ENCODE measurements at places on chromosomes 12 and 14.

- no peak for DNase-seq
Measured at GRCh38 chr12:110780448-110780847, 37.8 kb upstream of the PPP1CC start.

GRCh38 chr12:113315358-113315757 is 19.6 kb downstream of the SLC8B1 start:
- no peak for DNase-seq

DNA sequence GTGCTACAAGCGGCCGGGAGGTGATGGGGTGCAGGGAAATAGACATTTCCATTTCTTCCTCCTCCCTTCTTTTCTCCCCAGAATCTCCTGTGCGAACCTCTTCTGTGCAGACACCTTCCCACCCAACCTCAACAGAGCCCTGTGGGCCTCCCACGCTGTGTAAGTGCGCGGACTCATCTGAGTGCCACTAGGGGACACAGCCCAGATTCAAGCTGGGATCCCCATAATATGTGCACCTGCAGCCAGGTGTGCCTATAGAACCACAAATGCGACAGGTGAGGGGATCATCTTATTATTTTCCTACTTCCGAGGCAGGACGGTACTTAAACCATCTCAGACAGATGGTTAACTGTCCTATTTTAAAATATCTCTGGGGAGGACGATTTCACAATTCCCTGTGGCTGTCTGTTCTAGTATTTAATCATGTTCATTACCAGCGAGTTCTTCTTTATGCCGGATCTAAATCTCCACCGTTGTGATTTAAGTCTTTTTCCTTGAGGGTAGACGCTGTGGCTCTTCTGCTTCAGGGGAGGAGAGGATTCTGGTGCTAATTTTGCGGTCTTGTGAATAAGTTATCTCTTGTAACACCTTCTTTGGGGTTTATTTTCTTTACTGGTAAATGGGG is 17.2 kb upstream of the CACNA1C start:
- no peak for DNase-seq

- DNase-seq = no peak
Measured at GRCh38 chr14:65224799-65225198, 122.5 kb upstream of the MAX start.

- DNase-seq = no peak
Measured at GRCh38 chr12:6888360-6888759, 15.3 kb upstream of the SPSB2 start.

GRCh38 chr12:119153477-119154434 is 25.0 kb upstream of the HSPB8 start:
- peak; percentile 44 for DNase-seq

DNA sequence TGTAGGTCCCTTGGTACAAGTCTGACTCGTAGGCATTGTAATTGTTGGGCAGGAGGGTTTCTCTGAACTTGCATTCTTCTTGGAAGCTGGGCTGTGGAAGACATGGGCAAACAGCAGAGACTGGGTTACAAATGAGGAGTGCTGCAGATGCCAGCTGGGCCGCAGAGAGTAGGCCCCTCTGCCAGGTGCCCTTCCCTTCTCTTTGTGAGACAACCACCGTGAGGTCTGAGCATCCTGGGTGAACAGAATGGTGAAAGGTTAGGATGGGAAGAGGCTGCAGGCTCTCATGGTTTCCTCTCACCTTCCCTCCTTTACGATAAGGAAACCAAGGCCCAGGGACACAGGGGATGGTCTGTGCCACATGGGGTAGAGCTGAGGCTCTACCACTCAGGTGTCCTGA is 11.3 kb downstream of the FGF6 start:
- no peak for DNase-seq

GRCh38 chr12:106114447-106115068 is 24.2 kb downstream of the NUAK1 start:
- DNase-seq = peak; percentile 74

DNA sequence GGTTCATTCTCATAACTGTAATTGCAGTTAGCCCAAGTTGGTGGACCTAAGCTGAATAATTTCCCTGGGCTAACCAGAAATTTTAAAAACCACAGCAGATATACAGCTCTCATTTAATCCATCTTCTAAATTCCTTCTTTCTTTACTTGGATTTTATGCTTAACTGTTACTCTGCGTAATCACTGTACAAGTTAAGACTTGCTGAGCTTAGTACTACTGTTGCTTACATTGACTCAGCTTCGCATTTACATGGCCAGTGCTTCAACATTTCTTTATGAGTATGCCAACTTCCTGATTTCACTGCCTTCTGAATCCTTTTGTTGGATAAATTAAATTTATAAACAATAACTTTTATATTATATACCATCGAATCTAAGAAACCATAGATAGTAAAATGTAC is 147.4 kb downstream of the SLC38A4 start:
- no peak for DNase-seq

DNA sequence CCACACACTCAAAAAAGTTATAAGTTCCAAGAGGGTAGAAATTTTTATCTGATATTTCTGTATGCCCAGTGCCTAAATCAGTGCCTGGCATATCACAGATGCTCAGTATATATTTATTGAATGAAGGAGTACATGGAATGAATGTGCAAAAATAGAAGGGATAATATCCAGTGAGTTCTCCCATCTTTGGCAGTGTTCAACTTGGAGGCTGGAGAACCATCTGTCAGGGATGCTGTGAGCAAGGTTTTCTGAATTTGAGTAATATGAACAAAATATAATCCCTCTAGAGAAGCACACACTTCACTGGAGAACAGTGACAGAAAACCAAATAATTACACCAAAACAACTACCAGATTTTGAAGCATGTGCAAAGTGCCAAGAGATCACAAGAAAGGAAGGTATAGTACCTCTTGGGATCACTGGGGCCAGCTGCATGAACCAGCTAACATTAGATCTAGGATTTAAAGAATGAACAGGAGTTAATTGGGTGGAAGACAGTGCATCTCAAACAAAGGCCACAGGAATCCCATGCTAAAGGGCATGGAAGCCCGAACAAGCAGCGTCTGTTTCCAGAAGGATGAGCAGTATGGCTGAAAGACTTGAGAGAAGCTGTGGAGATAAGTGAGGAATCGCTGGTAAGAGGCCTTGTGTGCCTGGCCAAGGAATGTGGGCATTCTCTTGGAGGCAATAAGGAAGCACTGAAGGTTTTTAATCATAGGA is 11.5 kb downstream of the SLC8A3 start:
- DNase-seq = no peak

GRCh38 chr14:100698666-100699448 is 27.8 kb upstream of the DLK1 start:
- DNase-seq = no peak

DNA sequence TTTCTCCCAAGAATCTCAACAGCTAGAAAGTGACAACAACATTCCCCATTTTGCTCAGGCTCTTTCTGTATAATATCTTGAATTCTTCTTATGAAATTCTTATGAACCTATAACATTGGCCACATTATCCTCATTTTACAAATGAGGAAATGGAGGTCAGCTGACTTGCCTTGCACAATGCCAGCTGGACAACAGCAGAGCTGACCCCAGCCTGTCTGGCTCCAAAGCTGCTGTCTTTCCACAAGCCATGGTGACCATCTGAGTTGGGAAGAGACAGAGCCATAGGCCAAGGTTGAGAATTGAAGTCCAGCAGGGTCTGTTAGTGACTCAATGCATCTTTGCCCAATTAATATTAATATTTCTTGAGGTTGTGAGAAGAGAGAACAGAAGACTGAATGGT is 87.3 kb downstream of the KSR2 start:
- no peak for DNase-seq

DNA sequence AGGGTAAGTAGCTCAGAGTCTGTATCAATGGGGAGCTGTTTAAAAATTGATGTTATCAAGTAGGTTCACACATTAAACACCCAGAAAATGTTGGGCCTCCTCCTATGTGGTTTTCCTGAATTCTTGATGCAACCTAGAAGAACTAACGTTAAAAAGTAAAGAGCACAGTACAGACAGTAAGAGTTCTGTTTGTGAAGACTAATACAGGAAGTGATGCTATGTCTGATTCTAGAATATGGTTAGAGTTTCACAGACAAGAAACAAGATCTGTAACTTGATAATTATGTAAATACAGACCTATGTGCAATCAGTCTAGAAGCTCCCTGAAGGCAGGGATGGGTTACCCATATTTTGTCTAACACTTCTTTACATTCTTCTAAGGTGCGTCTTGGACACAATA is 214.9 kb upstream of the BTG1 start:
- DNase-seq = no peak

GRCh38 chr12:131452444-131452860 is 258.4 kb upstream of the SFSWAP start:
- no peak for DNase-seq

GRCh38 chr12:40616383-40616915 is 75.8 kb upstream of the CNTN1 start:
- DNase-seq = no peak

- no peak for DNase-seq
Measured at GRCh38 chr14:31252865-31253264, 45.3 kb upstream of the HECTD1 start.

DNA sequence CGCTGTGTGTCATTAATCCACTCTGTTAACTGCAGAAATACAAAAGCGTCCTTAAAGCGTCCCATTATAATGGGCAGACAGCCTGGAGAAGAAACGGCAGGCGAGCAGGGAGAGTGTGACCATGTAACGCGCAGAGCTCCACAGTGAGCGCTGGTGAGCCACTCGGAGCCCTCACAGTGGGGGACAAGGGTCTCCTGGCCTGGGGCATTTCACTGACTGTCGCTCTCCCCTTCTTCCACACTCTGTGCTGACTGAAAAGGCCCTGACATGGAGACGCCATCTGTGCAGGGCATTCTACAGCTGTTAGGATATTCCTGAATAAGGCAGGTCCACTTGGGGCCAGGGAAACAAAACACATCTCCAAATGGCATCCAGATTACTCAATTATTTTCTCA is 24.2 kb downstream of the CCDC92 start:
- no peak for DNase-seq

DNA sequence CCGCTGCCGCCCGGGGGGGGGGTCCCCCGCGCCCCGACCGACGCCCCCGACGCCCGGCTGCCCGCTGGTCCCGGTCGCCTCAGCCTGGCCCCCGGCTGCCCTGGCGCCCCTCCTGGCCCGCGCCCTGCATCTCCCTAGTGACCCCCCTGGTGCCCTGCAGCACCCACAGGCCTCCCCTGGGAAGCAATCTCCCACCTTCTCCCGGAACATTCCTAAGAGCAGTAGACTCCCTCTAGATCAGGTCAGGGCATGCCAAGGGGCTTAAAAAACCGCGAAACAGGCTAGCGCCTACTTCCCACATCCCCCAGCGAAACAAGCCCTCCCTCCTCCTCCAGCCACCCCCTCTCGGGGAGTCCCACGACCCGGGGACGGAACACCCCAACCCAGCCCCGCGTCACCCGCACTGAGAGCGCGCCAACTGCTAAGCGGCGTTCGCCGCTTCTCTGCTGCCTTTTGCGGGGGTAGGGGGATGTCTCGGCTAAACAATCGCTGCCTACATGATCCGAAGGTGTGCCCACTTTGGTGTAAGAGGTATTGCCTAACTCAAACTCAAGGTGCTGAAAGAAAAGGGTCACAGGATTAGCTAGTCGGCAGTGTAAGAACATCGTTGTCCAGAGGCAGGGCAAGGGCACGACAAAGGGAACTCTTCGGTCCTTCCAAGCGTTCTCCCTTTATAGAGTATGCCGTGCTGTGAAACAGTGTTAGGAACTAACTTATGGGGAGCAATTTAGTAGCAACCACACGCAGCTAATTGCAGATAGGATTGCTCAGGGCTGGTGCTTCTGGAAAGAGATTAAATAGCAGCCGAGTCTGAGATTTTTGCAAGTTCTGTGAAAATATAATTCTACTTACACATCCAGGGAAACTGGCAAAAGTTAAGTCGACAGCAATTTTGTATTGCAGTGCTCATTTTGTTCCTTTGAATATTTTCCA is 619 bp upstream of the NTN4 start:
- peak; percentile 86 for DNase-seq

GRCh38 chr14:48788771-48789170 is 797.4 kb downstream of the RPS29 start:
- DNase-seq = no peak

DNA sequence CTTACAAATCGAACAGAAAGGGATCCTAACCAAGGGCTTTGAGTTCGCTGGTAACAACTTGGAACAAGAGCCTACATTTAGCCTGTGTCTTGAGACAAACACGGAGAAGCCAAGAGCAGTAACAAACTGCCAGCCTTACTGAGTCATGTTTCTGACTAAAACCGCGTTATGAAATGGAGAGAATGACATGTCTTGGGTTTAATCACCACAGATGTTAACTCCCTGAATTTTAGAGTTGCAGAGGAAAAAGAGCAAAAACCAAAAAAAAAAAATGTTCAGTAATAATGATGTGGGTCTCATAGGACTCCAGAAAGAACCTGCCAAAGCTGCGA is 1.0 kb downstream of the BLTP3B start:
- peak; percentile 84 for DNase-seq

- no peak for DNase-seq
Measured at GRCh38 chr12:34396861-34397590, 374.7 kb downstream of the ALG10 start.

DNA sequence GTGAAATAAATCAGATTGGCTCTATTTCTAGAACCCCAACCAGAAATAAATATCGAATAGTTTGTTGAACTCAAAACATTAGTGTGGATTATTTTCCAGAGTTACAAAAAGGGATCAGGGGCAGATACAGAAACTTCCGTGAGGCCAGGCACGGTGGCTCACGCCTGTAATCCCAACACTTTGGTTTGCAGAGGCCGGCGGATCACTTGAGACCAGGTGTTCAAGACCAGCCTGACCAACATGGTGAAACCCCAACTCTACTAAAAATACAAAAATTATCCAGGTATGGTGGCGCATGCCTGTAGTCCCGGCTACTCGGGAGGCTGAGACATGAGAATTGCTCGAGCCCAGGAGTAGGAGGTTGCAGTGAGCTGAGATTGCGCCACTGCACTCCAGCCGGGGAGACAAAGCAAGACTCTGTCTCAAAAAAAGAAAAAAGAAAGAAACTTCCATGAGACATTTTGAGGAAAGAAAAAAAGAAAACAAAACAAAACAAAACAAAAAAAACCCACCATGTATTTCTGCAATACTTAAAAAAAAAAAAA is 2.1 kb downstream of the FBXO21 start:
- no peak for DNase-seq

- DNase-seq = no peak
Measured at GRCh38 chr12:9969673-9970072, 1.5 kb upstream of the CLEC12A start.

DNA sequence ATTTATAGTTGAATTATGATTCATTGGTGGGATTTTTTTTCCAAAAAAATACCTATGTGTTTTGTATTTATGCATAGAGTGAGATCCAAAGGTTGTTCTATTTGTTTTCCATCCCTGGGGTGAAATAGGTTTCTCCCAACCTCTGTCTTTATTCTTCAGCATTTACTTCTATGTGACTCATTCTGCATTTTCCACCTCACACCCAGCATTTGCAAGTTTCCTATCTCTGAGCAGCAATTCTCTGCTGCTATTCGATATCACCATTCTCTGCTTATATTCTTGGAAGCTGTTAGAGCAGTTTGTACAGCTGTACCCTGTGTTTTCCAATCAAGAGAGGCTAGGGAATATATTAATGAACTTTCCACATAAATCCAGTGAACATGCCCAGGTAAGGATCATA is 538.9 kb downstream of the SNAPC1 start:
- DNase-seq = no peak

GRCh38 chr14:44940211-44940610 is 21.5 kb downstream of the KLHL28 start:
- peak; percentile 26 for DNase-seq

- no peak for DNase-seq
Measured at GRCh38 chr12:53750812-53751335, 905 bp downstream of the CISTR start.

- DNase-seq = no peak
Measured at GRCh38 chr14:104675447-104675846, 14.0 kb upstream of the INF2 start.

All from fibroblast of skin of back (primary cell).